ENCODE measurements at places on chromosomes 2 and 18.

- DNase-seq: no peak
Measured at GRCh38 chr2:19050354-19050753, 308.1 kb downstream of the OSR1 start.

DNA sequence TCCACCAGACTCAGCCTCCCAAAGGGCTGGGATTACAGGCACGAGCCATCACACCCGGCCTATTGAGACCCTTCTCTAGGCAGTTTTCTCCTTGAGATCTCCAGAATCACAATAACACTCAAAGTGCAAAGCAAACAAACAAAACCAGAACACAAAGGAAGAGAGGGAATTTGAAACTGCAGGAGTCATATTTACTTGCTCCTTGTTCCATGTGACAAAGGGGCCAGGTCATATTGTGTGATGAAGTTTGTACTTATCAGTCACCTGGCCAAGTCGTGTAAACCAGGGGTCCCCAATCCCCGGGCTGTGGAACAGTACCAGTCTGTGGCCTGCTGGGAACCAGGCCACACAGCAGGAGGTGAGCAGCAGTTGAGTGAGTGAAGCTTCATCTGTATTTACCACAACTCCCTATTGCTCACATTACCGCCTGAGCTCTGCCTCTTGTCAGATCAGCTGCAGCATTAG is 26.5 kb downstream of the SCYGR8 start:
- DNase-seq: no peak

GRCh38 chr2:238890618-238891456 is 43.0 kb downstream of the TWIST2 start:
- DNase-seq: no peak

GRCh38 chr2:112474844-112475486 is 7.0 kb upstream of the TTL start:
- DNase-seq: no peak

GRCh38 chr18:23580677-23581367 is 5.5 kb downstream of the NPC1 start:
- no peak for DNase-seq

- no peak for DNase-seq
Measured at GRCh38 chr18:48026216-48026615, 95.8 kb upstream of the SMAD2 start.

DNA sequence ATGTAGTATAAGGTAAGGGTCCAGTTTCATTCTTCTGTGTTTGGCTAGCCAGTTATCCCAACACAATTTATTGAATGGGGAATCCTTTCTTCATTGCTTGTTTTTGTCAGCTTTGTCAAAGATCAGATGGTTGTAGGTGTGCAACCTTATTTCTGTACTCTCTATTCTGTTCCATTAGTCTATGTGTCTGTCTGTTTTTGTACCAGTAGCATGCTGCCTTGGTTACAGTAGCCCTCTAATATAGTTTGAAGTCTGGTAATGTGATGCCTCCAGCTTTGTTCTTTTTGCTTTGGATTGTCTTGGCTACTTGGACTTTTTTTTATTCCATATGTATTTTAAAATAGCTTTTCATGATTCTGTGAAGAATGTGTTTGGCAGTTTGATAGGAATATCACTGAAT is 222.1 kb downstream of the XIRP2 start:
- DNase-seq: no peak

- no peak for DNase-seq
Measured at GRCh38 chr2:112869258-112869842, 32.8 kb upstream of the IL1B start.

DNA sequence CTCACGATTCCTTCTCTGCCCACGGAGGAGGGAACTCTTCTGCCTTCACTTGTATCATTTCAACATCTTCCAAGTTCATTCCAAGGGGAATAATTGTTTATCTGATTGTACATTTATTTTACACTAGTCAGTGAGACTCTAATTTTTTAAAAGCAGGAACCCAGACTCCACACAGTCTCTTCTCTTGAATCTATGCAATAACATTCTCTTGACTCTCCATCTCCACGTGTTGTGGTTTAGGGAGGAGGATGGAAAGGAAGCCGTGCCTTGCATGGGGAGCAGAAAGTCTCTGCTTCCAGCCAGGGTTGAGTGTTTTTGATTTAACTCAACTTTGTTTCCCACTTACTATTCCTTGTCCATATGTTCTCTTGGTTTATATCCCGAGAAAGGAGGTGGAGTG is 131.1 kb upstream of the RIOK3 start:
- DNase-seq: no peak

DNA sequence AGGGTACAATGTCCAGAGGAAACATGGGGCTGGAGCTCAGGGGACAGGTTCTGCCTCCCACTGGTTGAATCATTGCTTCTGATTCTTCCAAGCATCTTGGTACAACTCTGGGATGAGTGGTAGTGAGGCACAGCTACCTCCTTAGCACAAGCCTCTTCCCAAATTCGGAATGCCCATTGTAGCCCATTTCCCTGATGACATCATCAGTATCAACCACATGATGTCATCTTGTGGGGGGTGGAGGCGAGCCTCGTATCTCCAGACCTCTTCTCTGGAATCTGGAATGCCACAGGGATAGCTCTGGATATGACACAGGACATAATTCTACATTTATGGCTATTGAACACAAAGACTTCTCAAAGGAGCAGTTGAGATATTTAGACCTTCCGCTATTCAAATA is 715.2 kb downstream of the RNF144A start:
- DNase-seq: no peak

- DNase-seq: no peak
Measured at GRCh38 chr2:3254442-3254941, 123.1 kb downstream of the EIPR1 start.

DNA sequence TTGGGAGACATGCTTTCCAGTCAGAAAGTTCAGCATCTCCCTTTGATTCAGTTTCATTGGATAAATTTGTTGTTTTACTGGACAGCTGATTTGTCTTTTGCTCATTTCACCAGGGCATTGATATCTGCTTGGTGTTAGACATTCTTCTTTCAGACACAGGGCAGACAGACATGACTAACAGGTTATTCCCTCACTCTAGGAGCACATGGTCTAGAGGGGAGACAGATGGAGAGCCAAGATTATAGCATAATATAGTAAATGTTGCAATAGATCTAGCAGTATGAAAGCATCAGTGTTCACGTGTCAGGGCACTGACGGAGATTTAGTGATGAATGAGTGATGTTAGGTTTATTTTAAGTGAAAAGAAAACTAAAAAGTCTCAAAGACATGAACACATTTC is 187.0 kb upstream of the CYRIA start:
- DNase-seq: no peak

DNA sequence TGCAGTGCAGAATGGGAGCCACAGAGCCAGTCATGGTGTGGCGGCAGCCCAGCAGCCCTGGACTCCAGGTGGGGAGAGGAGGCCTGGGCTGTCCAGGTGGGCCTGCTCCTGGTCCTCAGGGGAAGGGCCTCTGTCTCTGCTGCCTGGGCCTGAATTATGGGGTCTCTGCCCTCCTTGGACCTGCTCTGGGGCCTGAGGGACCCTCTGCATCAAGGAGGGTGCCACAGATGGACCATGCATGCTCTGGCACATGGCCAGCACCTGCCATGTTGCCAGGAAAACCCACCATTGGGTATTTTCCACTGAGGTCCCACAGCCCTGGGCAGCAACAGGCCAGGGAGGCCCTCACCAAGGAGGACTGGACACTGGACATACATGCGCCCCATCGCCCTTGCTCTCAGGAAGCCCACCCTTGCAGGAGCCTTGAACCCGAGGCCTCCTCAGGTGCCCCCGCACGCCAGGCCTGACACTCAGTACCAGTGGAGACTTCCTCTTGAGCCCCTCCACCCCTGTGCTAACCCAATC is 107.1 kb downstream of the NDUFA10 start:
- no peak for DNase-seq

DNA sequence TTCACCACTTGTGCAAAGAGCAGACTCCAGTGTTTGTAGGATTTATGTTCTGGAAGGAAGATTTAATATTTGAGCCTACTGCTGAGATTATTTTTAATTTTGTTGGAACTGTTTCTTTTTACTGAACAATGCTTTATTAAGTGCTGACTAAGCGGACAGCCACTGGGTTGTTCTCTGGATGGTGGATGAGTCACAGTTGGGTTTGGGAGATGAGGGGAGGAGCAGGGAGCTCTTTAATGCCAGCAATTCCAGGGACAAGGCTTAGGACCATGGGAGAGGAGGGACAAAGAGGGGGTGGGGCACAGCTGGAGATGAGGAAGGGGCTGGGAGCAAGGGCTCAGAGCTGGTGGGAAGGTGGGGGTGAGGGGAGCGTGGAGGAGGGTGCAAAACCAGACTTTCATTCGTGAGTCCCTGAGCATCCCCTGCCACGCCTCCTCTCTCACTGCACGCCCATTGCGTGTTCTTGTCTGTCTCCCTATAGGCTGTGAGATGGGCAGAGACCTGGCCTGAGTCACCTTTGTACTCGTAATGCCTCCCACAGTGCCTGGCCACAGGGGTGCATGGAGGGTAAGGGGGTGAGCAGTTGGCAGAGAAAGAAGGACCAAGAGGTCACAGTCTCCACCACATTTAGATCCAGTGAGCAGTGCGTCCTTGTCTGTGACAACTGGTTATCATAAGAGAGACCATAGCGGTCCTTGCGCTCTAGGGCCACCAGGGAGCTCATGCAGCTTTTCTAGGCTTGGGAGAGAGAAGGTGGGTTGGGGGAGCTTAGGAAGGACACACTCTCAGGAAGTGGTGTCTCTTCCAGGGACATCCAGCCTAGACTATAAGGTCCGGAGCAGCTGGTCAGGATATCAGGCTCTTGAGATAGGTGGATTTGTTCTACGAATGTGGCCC is 18.4 kb downstream of the SLC4A3 start:
- no peak for DNase-seq

DNA sequence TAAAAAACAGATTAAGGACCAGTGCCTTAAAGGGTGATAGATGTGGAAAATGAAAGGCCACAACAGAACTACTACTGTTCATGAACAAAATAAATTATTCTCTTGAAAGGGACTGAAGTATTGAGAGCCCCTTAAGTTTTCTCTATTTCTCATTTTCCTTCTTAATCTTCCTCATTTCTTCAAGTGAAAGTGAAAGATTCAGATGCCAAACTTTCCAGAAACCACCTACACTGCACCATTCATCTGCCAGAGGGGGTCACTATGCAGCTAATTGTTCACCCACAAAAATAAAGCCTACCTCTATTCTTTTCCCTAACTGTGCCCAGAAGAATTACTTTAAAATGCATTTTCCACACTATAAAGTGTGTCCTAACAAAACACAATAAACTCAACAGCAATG is 140.1 kb downstream of the NR4A2 start:
- no peak for DNase-seq

DNA sequence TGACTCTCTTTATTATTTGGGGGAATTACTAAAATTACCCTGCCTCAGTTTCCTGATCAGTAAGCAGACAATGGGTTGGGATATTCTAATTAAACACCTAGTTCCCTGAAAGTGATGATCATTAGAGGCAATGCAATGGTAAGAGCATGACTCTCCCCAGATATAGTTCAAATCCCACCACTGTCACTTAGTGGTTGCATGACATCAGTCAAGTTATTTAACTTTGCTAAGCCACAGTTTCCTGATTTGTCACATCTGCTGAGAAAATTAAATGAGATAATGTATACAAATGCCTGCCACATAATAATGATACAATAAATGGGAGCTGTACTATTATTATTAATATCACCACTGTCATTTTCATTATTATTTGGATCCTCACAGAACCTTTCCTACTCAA is 29.9 kb downstream of the ZEB2 start:
- no peak for DNase-seq

DNA sequence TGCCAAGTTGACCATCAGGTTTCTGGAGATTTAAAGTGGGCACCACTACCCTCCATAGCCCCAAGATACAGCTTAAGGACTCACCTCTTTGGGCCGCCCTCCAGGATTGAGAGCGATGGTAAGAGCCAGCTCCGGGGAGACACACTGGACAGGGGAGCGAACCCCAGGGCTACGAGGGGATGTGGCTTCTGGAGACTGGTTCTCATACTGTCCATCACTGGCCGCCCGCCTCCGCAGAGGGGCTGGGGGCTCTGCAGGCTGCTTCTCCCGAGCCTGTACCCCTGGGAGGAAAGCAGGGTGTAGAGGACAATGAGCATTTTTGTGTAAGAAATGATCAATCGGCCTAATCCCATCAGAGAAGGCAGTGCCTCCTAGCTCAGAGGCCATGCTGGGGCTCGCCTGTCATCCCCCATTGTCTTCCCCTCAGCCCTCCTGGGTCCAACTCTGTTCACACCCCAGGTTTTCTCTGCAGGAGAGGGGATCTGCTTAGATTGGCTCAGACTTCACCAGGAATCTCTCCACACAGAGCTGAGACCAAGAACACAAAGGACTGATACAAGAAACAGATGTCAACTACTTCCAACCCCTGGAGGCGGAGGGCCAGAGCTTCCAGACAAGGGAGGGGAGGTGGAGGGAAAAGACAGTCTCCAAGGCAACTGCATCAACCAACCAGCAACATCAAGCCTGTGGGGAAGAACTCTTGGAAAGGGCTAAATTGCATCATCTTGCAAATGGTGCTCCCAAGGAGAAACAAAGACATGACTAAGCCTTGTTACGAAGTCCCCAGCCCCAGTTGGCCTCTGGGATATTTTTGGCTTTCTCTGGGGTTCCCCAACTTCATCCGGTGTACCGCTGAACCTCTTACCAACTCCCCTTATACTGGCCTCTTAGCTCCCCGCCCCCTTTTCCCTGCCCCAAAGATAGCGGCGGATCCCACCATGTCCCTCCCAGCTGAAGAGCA is 166.6 kb downstream of the TNS1 start:
- DNase-seq: no peak

- DNase-seq: no peak
Measured at GRCh38 chr18:60070631-60071030, 170.8 kb downstream of the PMAIP1 start.

DNA sequence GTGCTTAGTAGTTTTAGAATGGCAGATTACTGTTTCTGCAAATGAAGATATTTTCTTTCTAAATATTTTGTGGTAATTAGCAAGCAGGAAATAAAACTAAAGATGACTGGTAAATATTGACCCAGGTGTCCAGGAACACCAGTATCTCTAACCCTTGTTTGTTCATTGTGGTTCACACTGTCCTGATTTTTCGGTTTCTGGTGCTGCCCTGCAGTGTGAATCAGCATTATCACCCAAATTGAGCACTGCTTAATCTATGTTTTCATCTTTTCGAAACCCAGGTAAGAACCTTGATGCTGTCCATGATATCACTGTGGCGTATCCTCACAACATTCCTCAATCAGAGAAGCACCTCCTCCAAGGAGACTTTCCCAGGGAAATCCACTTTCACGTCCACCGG is 167.4 kb downstream of the CAPN13 start:
- no peak for DNase-seq

- no peak for DNase-seq
Measured at GRCh38 chr2:64262816-64263215, 118.6 kb upstream of the PELI1 start.

- no peak for DNase-seq
Measured at GRCh38 chr2:36174920-36175319, 180.7 kb upstream of the CRIM1 start.

GRCh38 chr18:13726972-13727331 is 479 bp downstream of the RNMT start:
- DNase-seq: no peak

GRCh38 chr18:22277758-22278157 is 108.4 kb downstream of the GATA6 start:
- no peak for DNase-seq

Data from stimulated activated CD4-positive, alpha-beta T cell treated with anti-CD3 and anti-CD28 coated beads, Interleukin-12 subunit alpha, Interleukin-12 subunit beta, amount 100 ng/mL, for 24 hours (primary cell).